Trophoblast cell (in vitro differentiated cells and primary cell): ENCODE measurements at places on chromosomes 5 and 9.

DNA sequence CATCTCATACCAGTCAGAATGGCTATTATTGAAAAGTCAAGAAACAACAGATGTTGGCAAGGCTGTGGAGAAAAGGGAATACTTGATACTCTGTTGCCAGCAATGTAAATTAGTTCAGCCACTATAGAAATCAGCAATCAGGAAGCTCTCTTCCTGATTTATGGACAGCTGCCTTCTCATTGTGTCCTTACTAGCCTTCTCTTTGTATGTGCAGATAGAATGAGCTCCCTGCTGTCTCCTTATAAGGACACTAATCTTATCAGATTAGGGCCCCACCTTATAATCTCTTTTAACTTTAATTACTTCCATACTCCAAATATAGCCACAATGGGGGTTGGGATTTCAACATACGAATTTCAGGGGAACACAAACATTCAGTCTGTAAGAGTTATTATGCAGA is 38.0 kb downstream of the KCNV2 start:
- no peak for DNase-seq

GRCh38 chr5:170508660-170509347 is 5.0 kb downstream of the KCNIP1 start:
- peak; percentile 25 for DNase-seq

DNA sequence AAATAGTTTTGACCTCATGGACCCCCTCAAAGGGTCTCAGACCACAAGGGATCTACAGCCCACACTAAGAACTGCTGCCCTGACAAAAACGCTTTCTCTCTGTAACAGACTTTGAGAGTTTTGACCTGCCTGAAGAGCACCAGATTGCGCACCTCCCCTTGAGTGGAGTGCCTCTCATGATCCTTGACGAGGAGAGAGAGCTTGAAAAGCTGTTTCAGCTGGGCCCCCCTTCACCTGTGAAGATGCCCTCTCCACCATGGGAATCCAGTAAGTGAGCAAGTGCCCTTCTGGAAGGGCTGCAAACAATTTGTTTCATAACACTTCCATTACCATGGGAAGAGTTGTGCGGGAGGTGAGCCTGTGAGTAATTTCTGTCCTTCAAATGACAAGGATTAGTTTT is 6.0 kb downstream of the PTTG1 start:
- DNase-seq = no peak

GRCh38 chr5:34915139-34915855 is at the start of the genes BRIX1 and RAD1:
Gene BRIX1, plus strand, starts transcription at chr5:34915711. Its CDS starts 28 bp downstream, at chr5:34915739.
Gene RAD1, minus strand, starts transcription at chr5:34915504. Its CDS starts 612 bp downstream, at chr5:34914892.
- DNase-seq = peak; percentile 97

DNA sequence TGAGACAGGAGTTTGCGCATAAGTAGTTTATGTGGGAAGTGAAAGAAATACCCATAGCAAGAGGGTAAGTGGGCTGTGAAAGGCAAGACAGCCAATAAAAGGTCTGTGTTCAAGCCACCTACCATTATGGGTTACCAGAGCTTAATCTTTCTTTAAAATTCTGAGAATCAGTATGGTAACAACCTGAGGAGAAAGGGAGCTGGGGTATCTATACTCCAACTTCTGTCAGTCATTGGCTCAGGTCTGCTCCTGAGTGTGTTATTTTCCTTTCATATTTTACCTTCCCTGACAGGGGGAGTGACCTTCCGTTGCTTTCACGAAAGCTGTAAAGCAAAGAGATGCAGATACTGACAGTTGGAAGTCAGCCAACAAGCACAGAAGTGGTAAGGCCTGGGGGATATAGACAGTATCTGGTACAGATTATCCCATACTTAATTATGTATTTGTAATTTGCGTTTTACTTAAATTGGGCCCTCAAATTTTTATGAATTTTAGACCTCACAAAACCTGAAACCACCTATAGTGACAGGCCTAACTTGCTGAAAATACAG is 233.4 kb downstream of the RAB3C start:
- DNase-seq = no peak

DNA sequence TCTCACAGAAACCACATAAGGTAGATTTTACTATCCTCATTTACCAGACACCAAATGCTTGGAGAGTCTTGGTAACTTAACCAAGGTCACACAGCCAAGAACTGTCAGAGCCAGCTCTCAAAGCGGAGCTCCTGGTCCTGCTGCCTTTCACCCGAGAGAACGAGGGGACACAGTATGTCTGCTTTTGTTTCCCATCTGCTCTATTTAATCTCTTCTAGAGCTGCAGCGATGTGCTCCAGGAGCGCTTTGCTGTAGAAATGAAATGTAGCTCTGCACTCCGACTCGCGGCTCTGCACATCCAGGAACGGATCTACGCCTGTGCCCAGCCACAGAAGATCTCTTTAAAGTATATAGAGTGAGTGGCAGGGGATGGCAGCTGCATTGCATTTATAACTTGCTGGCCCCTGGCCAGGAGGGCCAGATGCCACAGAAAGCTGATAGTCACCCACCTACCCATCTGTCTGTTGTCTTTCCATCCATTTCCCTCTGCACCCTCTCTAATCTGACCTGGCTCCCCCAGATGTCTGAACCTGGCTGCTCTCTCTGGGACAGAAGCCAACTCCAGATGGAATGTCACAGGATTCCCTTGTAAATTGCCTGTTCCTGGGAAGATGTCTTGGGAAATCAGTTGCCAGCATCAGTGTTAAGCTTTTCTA is 21.4 kb upstream of the TRMT10B start:
- no peak for DNase-seq

GRCh38 chr5:123278284-123278683 is 144.9 kb downstream of the CEP120 start:
- peak; percentile 45 for DNase-seq
